Naive B cell (primary cell): ENCODE measurements at places on chromosomes 13 and 19.

DNA sequence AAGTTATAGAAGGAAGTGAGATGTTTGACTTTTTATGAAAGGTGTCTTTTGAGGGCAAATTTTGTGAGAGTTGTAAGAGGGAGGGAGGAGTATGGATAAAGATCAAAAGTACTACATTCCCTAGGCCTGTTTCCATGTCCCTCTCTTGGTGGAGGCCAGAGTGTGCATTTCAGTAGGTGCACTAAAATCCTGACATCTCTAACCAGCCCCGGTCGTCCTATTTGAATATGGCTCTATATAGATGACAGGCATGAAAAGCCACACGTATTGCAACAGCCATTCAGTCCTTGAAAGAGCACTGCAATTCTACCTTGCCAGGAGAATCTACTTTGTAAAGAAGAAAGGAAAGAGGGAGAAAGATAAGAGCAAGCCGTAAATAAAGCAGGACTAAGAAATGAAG lies 510.1 kb downstream of the IRS2 start:
- H3K4me3 ChIP-seq = no peak overlapping the region
- no peaks in the 10 kb centered on the region for H3K4me1 ChIP-seq
- no peak overlapping the region for H3K27ac ChIP-seq
- no peaks in the 10 kb centered on the region for H3K27me3 ChIP-seq

DNA sequence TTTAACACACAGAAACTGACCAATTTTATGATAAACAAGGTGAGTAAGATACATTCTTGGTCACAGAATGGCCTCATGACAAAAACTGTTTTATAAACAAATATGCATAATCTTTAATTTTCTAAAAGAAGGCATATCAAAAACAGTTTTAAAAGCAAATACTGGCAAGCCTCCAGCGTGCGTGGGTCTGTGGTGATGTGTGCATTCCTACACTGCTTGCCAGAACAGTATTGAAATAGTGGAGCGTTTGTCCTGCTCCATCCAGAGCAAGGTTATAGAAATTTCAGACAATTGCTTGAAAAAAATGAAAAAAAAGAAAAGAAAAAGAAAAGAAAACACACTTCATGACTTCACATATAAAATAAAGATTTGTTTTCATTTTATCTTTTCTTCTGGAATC lies 140.9 kb downstream of the MZT1 start:
- no peaks in the 10 kb centered on the region for H3K36me3 ChIP-seq
- H3K27ac ChIP-seq = no peak overlapping the region
- no peak for DNase-seq
- H3K27me3 ChIP-seq = no peaks in the 10 kb centered on the region
- H3K4me3 ChIP-seq = no peak overlapping the region

DNA sequence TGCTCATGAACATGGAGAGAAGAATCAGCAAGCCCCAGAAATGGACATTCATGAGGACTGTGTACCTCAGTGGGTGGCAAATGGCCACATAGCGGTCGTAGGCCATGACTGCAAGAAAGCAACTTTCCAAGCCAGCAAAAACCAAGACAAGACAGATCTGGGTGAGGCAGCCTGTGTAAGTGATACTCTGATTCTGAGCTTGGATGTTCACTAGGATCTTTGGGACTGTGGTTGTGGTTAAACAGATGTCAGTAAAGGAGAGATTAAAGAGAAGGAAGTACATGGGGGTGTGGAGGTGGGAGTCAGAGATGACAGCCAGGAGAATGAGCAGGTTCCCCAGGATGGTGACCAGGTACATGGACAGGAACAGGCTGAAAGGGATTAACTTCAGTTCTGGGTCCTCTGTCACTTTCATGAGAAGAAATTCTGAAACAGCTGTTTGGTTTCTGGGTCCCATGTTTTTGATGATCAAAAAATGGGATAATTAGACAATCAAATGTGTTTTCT lies at the start of gene OR7G1:
Gene OR7G1 (minus strand): TSS at position 457 of the 507 bp plus-strand sequence. CDS start 0 bp downstream, at position 457.
- no peak within 1 kb of the TSS for H3K27ac ChIP-seq
- no peaks in the 10 kb centered on the region for H3K36me3 ChIP-seq

DNA sequence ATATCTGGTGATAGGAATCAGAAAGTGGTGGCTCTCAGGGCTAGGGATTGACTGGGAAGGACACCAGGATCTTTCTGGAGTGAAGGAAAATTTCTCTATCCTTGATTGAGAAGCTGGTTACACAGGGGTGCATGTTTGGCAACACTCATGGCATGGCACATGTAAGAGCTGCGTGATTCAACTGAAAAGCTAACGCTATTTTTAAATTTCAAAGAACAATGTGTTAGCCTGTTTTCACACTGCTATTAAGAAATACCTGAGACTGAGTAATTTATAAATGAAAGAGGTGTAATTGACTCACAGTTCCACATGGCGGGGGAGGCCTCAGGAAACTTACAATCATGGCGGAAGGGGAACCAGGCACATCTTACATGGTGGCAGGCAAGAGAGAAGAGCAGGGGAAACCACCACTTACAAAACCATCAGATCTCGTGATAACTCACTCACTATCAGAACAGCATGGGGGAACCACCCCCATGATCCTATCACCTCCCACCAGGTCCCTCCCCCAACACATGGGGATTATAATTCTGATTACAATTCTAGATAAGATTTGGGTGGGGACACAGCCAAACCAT lies 7.4 kb downstream of the SIGLEC8 start:
- peaks cover 50% of the 10 kb centered on the region for H3K27me3 ChIP-seq
- peaks cover 8% of the 10 kb centered on the region for H3K36me3 ChIP-seq
- H3K4me1 ChIP-seq = peaks cover 8% of the 10 kb centered on the region

DNA sequence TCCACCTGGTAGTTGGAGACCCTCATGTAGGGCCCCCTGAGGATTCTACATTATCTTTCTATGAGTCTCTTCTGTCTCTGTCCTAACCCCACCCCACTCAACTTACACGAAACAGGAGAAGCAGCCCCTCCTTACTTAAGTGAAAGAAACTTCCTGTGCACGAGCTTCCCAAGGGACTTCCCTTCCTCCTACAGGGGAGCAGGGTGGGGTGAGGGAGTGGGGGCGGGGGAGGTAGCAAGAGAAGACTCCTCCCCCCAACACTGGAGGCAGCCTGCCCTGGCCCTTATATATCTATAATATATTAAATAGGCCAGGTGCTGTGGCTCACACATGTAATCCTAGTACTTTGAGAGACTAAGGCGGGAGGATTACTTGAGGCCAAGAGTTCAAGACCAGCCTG lies 5.5 kb upstream of the PDE4C start:
- DNase-seq = no peak
- no peaks in the 10 kb centered on the region for H3K36me3 ChIP-seq
- peaks cover 29% of the 10 kb centered on the region for H3K4me1 ChIP-seq
- H3K27ac ChIP-seq = no peak overlapping the region
- peaks cover 59% of the 10 kb centered on the region for H3K27me3 ChIP-seq
